HFFc6 (cell line): ENCODE measurements at places on chromosomes 2 and 18. TPM values are rescaled to one million over a fixed set of nuclear protein-coding genes. Genes with fewer than 3 reads are reported as not detected.
A peak's percentile ranks its signal among the peaks of the same experiment; 100 is the strongest.

DSG2 gene
- total RNA-seq, result not detected in 3 replicates

SLC5A7 gene
- total RNA-seq, result not detected in 3 replicates

MROH2A gene
- total RNA-seq, result not detected in 3 replicates

C1GALT1C1L gene
- not detected in 2 replicates for total RNA-seq

VIL1 gene
- total RNA-seq, result not detected in 3 replicates

FEV gene
- total RNA-seq, result not detected in 3 replicates

ACMSD gene
- total RNA-seq, result not detected in 3 replicates

PTPN2 gene
- total RNA-seq, result 21.1 and 23.4 TPM in 2 replicates

DNA sequence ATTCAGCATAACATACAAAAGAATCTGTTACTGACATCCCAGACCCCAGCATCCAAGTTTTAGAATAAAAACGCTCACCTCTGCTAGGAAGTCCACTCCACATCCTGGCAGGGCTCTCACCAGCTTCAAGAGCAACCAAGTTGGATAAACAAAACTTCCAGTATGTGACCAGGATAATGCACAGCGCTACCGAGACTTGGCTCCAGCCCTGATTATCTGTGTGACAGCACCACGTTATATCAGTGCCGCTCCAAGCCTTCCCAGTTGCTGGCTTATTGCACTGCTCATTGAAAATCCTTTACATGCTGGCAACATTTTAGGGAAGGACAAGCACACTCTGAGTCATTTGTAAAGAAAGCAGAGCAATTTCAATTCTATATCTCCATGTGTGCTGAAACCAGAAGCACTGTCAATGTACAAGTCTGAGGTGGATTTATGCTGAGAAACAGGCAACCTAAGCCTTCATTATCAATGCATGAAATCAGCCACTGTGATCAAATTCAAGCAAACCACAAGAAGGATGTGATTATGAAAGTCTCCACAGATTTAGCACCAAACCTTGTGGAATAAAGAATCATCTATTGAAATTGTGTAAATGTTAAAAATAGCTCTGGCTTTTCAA, 115.7 kb downstream of the ZNF385B start:
- no peak for DNase-seq

- no peak for DNase-seq
Measured at GRCh38 chr2:125573432-125573831, 1082.5 kb upstream of the GYPC start.

DNA sequence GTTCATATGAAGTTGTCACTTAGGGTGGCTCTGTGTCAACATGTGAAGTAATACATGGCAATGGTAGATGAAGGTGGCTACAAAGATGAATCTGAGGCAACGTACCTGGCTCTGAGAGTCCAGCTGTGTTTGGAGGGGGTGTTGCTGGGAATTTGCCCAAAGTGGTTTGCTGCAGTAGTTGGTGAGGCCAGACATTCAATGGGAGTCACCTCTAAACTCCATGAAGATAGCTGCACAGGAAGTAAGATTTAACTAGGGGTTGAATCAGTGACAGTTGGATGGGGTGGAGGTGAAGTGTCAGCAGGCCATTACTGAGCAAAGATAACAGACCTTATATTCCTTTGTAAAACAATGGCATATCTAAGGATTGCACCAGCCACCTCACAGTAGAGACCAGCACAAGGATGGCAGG, 71.8 kb downstream of the NUP35 start:
- DNase-seq, result no peak

- DNase-seq, result no peak
Measured at GRCh38 chr2:152450176-152450575, 115.2 kb downstream of the FMNL2 start.

DNA sequence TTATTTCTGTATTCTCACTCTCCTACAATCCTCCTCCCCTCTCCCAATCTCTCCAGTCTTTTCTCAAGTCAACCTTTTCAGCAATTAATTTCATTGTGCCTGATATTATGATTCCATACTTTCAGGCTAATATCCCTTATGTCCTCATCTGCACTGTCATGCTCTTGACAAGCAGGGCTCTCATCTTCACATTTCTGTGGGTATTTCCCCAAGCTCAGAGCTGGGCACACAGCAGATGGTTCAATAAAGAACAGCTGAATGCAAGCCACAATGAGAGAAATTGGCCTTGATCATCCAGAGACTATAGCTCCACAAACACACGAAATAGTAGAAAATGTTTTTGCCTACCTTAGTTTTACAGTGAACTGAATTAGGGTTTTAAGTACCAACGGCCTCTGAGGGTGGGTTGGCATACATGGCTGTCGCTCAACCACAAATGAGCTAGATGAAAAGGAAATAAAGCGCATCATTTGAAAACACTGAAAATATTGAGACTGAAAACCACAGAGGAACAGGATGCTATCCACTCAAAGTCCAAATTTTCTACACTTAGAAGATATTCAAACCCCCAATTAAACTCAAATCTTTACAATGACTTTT, 47.5 kb upstream of the STAT1 start:
- no peak for DNase-seq

DNA sequence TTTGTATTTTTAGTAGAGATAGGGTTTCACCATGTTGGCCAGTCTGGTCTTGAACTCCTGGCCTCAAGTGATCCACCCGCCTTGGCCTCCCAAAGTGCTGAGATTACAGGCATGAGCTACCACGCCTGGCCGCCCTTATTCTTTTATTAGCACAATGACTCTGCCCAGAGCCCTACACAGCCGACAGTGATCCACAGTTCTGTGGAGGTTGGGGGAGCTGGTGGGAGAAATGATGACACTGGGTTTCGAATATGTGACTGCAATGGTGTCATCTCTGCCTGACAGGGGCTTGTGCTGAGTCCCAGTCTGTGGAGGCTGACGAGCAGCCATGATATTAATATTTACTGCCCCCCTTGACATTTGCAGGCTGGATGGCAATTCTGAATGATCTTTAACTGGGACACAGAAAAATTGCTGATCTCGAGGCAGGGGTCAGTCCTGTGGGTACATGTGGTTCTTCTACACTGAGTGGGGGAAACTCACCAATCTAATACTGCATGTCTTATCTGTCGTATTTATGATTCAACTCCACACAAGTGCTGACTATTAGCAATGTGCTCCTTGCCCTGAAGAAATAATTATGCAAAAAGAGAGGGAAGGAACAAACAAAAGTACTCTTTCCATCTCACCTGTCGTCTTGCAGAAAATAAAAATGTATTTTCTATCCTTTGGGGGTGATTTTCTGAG, 6.3 kb upstream of the CTAGE1 start:
- no peak for DNase-seq

- no peak for DNase-seq
Measured at GRCh38 chr2:234955091-234955591, 3.3 kb downstream of the SH3BP4 start.

DNA sequence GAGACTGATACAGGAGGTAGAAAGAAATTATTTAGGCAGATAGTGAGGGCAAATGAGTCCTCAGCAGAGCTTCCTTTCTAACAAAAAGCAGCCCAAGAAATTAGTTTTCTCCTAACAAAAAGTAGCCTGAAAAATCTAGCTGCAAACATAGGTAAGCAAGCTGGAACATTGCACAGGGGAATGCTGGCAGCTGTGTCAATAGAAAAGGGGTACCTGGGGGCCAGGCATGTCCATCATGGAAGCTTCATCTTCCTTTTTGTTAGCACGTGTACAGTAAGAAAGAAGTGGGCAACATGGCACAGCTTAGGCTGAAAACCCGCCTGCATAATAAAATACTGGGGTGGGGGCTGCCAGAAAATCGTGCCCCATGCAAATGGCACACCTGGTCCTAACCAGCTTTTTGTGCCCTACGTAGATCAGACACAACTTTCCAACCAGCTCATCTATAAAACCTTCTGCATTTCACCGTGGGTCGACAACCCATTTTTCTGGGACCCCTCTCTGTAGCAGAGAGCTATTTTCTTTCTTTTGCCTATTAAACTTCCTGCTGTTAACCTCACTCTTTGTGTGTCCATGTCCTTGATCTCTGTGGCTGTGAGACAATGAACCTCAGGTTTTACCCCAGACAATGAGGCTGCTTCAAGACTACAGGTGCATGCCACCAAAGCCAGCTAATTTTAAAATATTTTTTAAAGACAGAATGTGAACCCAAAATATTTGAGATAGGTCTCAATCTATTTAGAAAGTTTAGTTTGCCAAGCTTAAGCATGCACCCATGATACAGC, 6.6 kb upstream of the MTHFD2 start:
- DNase-seq, result no peak

DNA sequence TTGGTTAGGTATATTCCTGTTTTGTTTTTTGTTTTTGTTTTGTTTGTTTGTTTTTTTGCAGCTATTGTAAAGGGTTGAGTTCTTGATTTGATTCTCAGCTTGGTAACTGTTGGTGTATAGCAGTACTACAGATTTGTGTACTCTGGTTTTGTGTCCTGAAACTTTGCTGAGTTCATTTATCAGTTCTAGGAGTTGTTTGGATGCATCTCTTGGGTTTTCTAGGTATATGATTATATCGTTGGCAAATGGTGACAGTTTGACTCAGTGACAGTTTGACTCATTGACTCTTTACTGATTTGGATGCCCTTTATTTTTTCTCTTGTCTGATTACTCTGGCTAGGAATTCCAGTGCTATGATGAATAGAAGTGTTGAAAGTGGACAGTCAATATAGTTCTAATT, 53.7 kb downstream of the APLF start:
- no peak for DNase-seq

GRCh38 chr18:56067214-56067894, 479.4 kb upstream of the TCF4 start:
- peak; percentile 9 for DNase-seq

DNA sequence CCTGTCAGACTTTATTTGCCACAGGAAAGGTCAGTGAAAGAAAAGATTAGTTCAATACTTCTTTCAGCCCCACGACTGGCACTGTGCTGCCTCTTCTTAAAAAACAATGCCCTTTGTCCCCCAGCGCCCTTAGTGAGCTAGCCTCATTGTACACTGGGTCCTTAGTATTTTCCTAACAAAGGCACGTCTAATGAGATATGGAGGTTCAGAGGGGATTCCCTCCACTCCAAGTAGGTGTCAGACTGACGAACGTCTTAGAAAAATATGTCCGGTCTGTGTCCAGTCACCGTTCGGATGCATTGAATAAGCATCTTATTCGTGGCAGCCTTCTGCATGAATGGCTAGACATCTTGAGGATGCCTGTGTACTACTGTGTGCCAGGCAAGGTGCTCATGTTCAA, 1.1 kb downstream of the FECH start:
- DNase-seq, result no peak
